Stimulated activated CD8-positive, alpha-beta memory T cell treated with anti-CD3 and anti-CD28 coated beads, Interleukin-4, amount 100 ng/mL, for 1 hour (primary cell): ENCODE measurements at places on chromosomes 7 and 10.

- no peak for DNase-seq
Observed at GRCh38 chr7:17184805-17185689, 113.4 kb upstream of the AHR start.

- DNase-seq: no peak
Observed at GRCh38 chr10:44925811-44926750, 14.9 kb downstream of the TMEM72 start.

DNA sequence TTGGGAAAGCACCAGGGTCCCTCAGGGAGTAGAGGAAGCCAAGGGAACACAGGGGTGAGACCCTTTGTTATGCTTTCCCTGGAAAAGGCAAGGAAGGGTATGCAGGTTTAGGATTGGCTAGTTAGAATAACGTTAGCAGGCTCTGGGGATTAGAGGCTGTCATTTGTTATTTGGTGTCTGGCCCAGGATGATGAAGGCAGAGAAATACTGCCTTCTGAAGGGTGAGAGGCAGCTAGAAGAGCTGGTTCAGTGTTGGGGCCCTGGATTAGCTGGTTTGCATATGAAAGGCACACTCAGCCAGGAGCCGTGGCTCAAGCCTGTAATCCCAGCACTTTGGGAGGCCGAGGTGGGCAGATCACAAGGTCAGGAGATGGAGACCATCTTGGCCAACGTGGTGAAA lies 3.0 kb upstream of the PILRA start:
- DNase-seq: no peak

GRCh38 chr10:91668913-91669312 lies 36.0 kb upstream of the PPP1R3C start:
- no peak for DNase-seq

GRCh38 chr10:14116021-14116420 lies 214.7 kb downstream of the FRMD4A start:
- no peak for DNase-seq

- no peak for DNase-seq
Observed at GRCh38 chr10:58704671-58705141, 192.0 kb downstream of the BICC1 start.

DNA sequence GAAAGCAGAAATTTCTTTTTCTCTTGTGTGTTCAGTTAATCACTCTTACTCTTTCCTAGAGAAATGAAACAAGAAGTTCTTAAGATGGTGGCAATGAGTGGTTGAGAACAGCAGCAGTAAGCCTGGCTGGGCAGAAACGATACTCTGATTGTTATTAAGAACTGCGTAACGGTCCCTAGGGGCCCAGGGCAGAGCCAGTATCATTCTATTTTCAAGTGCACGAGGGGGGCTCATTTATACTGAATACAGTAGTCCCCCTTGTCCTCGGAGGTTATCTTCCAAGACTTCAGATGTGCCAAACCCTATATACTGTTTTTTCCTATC lies 64.9 kb downstream of the EEPD1 start:
- no peak for DNase-seq
